ENCODE measurements at places on chromosomes 7 and 10.

DNA sequence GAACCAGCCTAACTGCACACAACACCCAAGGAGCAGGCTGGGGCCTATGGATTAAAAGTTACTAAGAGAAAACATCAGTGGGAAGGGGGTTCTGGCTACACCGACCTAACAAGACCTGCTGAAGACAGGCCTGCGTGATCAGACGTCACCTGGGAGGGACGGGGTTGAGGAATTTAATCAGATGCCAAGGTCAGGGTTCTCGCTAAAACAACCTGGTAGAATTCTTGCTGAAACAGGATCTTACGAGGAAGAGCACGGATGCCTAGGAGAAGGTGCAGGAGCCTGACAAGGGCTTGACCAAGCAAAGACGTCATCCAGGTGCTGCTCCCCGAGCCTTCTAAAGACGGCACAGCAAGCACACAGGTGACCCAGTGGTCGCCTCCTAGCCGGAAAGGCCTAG, 1.6 kb downstream of the IDI2 start:
- DNase-seq = no peak

GRCh38 chr10:88598055-88598454, 11.5 kb downstream of the LIPJ start:
- DNase-seq = no peak

DNA sequence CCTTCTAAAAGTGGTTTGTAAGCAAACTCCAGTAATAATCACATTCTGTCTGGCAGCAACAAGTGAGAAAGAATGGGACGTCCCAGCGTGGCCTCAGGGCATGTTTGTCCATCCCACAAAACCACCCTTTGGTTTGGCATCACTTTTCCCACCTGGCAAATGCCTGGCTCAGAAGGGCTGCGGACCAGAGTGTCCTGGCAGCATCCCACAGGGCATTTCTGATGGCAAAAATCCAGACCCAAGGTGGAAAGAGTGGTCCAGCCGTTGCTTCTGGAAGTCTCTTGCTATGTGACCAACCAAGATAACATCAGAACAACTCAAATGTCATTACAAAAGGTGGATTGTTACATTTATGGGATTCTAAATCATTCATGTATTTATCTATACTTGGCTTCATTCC, 174.4 kb downstream of the CREB5 start:
- no peak for DNase-seq

GRCh38 chr10:72316748-72317435, 37.8 kb downstream of the DNAJB12 start:
- peak; percentile 61 for DNase-seq

- DNase-seq = no peak
Measured at GRCh38 chr10:48383393-48383792, 76.9 kb downstream of the MAPK8 start.

DNA sequence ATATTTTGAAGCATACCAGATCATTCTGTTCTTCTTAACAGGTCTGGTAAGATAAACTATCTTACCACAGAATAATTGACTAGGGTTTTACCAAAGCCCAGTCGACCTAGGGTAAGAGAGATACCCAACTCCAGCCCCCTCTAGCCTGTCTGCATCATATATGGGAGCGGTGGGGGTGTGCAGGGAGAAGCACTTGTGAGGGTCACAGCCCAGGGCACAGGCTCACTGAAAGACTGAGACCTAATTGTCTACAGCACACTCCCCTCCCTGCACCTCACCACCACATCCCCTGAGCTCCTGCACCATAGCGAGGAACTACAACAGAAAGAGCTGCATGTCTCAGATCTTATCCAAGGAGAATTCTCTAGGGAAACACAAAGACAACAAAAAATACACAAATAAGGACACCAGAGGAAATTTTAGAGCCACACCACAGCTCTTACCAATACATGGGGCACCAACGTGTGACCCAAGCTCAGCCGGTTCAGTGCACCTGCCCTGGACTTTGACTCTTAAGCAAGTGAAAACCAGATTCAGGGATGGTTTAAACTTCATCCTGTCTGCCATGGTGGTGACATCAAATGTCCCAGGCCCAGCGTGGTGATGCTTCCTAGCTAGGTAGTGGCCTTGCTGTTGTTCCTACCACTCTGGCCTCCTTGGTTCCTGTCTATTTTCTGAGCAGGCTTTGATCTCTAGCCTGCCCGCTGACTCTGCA, 150.8 kb downstream of the HERPUD2 start:
- DNase-seq = no peak

DNA sequence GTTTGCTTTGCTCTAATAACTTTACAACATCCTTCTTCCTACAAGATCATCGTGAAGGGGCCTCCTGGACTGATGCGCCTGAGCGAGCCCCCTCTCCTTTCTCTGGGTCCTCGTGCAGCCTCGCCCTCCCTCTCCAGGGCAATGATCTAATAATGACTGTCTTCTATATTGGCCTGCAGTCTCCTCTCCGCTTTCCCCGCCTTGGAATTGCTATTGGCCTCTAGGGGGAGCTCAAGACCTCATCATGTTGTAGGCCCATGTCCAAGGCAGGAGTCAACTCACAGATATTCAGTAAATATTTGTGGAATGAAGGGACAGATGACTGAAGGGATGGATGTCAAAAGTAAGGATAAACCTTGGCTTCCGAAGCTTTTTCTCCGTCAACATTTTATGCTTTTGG, 1180.3 kb downstream of the TYW1 start:
- DNase-seq = peak; percentile 70

GRCh38 chr10:99341860-99342490, 12.8 kb downstream of the CNNM1 start:
- no peak for DNase-seq

DNA sequence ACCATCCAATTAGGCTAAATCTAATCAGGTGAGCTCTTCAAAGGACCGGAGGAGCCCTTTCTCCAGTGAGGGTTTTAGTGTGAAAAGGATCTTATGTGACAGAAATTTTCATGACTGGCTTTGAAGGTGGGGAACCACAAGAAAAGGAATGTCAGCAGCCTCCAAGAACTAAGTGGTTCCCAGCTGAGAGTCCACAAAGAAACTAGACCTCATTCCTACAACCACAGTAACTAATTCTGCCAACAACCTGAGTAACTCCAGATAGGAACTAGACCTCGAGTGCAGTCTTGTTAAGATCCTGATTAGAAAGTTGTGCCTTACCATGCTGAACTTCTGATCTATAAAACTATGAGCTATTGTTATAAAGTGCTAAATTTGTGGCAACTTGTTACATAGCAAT, 51.3 kb downstream of the PCLO start:
- DNase-seq = no peak

DNA sequence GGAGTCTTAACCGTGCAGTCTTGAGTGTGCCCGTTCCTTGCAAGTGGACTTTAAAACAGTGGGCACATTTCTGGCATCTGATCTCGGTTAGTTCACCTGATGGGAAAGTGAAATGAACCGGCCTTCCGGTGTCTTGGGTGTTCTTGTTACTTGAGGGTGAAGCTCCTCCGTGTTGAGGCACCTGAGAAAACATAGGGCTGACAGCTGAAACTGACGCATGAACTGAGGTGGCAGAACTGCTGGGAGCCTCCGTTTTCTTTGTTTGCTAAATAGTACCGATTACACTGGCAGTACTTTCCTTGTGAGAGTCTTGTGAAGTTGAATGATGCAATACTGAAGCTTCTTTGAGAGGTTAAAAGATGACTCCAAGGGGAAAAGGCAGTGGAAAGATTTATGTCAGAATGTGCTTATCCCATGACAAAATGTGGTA, 62.8 kb upstream of the SAMD8 start:
- no peak for DNase-seq

- DNase-seq = no peak
Measured at GRCh38 chr7:38703093-38703492, 71.9 kb upstream of the AMPH start.

DNA sequence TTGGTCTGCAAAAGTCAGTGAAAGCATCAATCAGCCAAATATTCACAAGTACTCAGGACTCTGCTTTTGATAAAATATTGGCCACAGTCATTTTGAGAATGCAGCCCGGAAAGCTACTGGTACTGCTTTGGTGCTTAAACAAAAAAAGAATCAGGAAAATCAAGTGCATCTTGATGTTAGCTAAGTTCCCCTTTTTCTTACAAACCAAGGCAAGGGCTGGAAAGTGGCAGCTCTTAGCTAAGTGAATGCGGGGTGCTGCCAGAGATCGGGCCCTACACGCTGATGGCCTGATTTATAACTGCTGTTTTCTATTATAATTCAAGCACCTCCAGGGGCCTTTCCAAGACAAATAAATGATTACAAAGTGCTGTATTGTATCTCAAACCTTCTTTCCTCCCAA, 136.8 kb upstream of the MGMT start:
- no peak for DNase-seq

DNA sequence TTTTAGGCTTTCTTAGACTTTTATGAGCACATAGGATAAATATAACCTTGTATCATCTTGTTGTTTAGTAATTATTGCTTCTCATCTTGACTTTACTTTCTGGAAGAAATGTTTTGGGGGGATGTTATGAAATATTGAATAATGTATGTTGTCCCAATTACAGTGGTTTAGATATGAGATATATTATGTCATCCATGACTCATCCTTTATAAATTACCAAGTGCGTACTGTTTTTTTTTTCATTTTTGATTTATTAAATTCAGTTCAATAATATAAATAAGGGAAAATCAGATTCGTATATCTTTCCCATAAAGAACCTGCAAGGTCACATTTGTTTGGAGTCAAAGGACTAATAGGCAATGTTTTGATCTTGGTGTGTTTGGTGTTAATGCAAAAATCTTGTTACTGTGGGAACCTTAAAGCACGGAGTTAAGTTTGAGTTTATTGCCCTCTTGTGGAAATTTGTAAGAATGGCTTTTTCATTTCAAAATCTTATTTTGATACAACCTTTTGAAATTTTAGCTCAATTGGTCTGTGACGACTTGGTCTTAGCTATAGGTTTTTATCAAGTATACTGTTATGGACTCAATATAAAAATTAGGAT, 108.6 kb downstream of the SRI start:
- DNase-seq = peak; percentile 36

DNA sequence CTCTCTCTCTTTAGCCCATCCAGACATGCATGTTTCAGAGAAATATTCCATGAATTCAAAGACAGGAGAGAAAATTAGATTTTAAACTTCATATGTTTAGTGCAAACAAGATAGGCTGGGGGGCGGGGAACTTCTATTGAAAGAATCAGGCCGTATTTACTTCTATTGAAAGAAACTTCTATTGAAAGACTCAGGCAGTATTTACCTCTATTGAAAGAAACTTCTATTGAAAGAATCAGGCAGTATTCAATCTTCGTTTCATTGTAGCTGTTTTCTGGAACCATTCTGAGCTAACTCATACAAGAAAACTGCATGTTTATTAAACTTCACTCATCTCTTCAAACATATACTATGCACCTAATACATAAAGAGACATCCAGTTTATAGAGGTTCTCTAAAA, 123.1 kb downstream of the TYW1B start:
- no peak for DNase-seq

- DNase-seq = no peak
Measured at GRCh38 chr7:35878351-35878750, 77.5 kb downstream of the SEPTIN7 start.

GRCh38 chr10:71613261-71613777, 106.3 kb downstream of the C10orf105 start:
- DNase-seq = peak; percentile 88

DNA sequence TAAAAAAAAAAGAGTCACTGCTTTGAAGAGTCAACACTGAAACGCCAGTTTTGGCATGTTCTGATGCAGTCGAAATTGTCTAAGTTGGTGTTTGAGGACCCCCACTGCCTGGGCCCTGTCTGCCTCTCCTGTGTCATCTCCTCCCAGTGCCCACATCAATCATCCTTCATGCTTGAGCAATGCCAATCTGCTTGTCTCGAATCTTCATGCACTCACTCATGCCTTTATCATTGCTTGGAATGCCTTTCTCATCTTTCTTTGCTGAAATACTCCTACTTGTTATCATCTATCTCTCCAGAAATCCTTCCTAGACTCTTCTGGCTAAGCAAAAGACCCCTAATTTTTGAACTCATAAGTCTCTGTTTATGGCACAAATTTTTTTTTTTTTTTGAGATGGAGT, 42.1 kb upstream of the PLPP4 start:
- no peak for DNase-seq

- DNase-seq = no peak
Measured at GRCh38 chr10:118950997-118951637, 78.4 kb upstream of the NANOS1 start.

DNA sequence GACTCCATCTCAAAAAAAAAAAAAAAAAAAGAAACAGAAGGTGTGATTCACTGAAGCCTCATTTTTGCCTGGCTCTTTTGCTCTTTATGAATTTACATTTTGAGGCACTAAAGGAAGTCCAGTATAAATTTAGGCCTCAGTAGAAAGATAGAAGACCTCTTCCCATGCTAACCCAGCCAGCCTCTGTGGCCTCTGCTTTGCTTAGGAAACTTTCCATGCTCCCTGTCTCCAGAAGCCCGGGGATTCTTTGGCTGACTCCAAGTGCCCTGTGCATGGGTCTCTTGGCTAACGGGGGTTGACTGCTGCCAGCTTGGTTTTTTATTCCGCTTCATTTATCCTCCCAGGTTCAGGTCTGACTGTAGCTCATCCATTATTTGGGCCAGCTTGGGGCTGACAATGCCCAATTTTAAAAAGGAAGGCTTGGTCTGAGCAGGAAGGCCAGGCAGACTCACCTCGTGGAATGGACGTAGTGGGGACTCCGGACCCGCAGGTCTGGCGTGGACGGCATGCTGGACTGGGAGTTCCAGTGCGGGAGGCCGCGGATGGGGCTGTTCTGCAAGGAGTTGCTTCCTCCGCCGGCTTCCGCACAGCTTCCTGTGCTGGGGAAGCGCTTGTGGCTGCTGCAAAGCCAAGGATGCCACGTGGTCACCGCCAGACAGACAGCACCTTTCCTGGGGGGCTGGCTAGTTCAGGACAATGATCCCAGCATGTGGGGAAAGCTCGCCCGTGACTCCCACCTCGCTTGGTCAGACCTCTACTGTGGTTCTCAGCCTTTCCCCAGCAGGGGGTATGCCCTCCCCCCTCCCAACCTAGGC, 72.3 kb downstream of the PRPF18 start:
- DNase-seq = no peak

- DNase-seq = no peak
Measured at GRCh38 chr10:118753331-118754228, 1.2 kb downstream of the CACUL1 start.

- DNase-seq = no peak
Measured at GRCh38 chr7:98294326-98294725, 12.8 kb downstream of the BRI3 start.

GRCh38 chr10:75398692-75399460, 2.7 kb downstream of the ZNF503 start:
- DNase-seq = peak; percentile 48

Data from small intestine (tissue), 16 donors.